ENCODE measurements at places on chromosomes 11 and 22. TPM values are rescaled to one million over a fixed set of nuclear protein-coding genes. Genes with fewer than 3 reads are reported as not detected.
A peak's percentile ranks its signal among the peaks of the same experiment; 100 is the strongest.

DNA sequence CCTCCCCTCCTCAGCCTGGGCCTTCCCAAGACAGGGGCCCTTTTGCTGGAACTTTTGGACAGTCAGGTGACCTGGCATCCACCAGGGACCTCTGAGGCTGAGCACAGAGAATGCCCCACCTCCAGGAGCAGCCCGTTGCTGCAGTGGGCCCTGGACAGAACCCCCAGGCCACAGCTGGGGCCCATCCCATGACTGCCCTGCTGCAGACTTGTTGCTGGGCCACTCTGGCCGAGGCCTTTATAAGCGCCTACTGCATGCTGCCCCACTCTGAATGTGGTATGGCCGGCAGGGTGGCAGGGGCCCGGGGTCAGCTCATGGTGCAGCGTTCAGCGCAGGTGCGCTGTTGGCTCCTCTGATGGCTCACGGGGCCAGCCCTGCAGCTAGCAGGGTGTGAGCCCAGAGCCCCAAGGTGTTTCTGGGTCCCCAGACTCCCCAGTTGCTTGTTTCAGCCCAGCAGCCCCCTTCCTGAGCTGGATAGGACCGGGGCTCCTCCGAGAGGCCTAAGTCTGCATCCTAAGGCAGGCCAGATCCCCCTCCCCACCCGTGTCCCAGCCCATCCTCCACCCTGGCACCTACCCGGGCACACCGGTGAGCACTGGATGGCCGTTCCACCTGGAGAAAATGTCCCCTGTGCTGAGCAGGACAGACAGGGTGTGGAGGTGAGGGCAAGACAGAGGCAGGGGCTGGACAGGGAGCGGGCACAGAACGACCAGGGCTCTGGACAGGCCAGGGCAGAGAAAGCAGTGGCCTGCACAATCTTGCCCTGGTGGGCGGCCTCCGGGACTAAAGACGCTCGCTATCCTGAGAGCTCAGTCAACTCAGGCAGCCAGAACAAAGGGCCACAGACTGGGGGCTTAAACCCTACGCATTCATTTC is 28.1 kb upstream of the TH start:
- H3K4me1 ChIP-seq: no peaks in the 10 kb centered on the region

SLC37A2 gene
- 1.0 TPM for total RNA-seq

DNA sequence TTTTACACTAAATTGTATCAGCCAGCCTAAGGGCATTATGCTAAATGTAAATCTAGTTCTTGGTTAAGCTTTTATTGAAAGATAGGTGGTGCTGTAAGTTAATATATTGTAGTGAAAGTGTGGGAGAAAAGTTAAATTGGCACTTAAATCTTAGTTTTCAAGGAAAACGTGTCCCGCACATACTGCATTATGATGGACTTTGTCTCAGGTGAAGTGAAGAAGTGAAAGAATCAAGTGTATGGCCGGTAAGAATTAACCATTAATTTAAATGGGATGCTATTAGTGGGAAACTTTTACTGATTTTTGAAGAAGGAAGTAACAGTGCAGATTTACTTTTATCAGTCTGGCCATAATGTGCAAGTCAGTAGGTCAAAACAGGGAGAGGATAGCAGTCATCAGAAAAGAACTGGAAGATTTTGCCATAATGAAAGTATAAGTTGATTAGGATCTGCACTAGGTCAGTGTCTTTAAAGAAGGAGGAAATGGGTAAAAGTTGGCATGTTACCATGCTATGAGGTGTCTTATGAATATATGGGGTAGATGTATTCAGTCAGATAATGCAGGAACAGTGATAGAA is 81.6 kb downstream of the PDHX start:
- H3K27ac ChIP-seq: no peak overlapping the region
- no peak overlapping the region for H3K4me3 ChIP-seq
- no peak for DNase-seq
- no peaks in the 10 kb centered on the region for H3K27me3 ChIP-seq
- H3K4me1 ChIP-seq: no peaks in the 10 kb centered on the region

GRCh38 chr11:1043563-1044096 is 7.1 kb upstream of the MUC6 start:
- H3K27ac ChIP-seq: no peak overlapping the region
- no peaks in the 10 kb centered on the region for H3K4me1 ChIP-seq
- no peak for DNase-seq
- H3K36me3 ChIP-seq: no peaks in the 10 kb centered on the region
- no peak overlapping the region for H3K4me3 ChIP-seq
- no peaks in the 10 kb centered on the region for H3K27me3 ChIP-seq

DNA sequence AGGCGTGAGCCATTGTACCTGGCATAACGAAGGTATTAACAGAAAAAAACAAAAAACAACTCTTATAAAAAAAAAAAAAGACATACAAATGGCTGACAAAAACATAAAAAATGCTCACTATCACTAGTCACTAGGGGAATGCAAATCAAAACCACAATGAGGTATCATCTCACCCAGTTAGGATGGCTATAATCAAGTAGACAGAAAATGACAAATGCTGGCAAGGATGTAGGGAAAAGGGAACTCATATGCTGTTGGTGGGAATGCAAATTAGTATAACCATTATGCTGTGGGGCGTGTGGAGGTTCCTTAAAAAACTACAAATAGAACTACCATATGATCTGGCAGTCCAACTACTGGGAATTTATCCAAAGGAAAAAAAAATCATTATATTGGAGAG is 17.0 kb downstream of the THY1 start:
- no peak overlapping the region for H3K4me3 ChIP-seq
- no peak for DNase-seq
- no peaks in the 10 kb centered on the region for H3K36me3 ChIP-seq
- no peaks in the 10 kb centered on the region for H3K4me1 ChIP-seq

DNA sequence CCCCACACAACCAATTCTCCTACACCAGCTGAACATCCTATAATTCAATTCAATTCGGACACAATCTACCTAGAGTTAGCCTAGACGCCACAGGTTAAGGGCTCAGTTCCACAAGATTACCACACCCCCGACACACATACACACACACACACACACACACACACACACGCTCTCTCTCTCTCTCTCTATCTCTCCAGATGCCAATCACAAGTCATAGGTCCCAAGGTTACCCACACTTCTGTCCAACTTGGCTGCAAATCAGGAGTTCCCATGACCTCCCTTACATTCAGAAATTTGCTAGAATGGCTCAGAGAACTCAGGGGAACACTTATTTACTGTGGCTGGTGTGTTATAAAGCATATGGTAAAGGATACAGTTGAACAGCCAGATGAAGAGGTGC is 204.0 kb downstream of the DBX1 start:
- no peak overlapping the region for H3K4me3 ChIP-seq
- H3K36me3 ChIP-seq: no peaks in the 10 kb centered on the region
- no peak for DNase-seq

GRCh38 chr11:71117311-71117710 is 135.1 kb downstream of the SHANK2 start:
- no peak overlapping the region for H3K27ac ChIP-seq
- H3K4me1 ChIP-seq: peaks cover 4% of the 10 kb centered on the region
- H3K36me3 ChIP-seq: peaks cover 4% of the 10 kb centered on the region
- H3K4me3 ChIP-seq: no peak overlapping the region
- H3K27me3 ChIP-seq: no peaks in the 10 kb centered on the region

DNA sequence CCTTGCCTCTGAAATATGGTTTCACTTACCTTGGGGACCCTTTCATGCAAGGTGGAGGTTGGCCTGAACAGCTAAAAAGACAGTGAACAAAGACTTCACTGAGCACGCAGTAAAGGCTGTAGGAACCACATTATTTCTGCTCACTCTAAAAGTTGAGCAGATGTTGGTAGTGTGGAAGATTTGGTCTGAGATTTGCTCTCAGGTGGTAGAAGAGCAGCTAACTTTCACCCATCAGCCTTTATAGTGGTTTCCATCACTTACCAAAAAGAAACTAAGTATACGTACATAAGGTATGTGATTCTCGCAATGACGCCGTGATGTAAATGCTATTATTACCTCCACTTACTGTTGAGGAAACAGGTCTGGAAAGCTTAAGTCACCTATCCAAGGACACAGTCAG is 47.3 kb downstream of the PRR5L start:
- DNase-seq: no peak
- H3K4me1 ChIP-seq: peaks cover 12% of the 10 kb centered on the region
- H3K27ac ChIP-seq: no peak overlapping the region
- no peaks in the 10 kb centered on the region for H3K27me3 ChIP-seq

DNA sequence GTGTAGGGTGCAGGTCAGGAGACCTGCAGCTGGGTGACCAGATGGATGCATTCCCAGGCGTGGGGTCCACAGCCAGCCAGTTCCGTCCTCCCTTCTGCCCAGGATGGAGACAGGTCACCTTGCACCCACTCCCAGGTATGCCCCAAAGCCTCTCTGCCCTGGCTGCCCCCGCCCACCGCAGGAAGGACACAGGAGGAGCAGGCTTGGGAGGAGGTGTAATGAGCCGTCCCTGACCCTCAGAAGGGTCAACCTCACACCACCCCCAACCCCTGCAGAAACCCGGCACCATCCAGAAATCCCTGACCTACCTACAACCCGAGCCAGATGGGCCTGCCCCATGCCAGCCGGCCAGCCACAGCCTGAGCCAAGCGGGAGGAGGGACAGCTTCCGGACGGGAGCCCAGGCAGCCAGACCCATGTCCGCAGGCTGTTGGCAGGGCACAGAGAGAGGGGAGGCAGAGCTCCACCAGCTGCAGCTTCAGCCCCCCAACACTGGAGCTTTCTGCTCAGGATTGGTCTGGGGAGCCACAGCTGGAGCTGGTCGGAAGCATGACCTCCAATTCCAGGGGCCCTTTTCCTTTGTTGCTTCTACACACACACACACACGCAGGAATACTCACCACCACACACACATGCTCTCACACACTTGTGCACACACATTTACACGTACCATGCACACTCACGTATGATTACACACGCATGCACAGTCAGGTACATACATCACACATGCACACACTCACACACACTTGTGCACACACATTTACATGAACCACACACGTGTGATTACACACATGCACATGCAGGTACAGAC is 5.3 kb downstream of the IFITM10 start:
- H3K4me1 ChIP-seq: no peaks in the 10 kb centered on the region
- DNase-seq: no peak
- no peak overlapping the region for H3K27ac ChIP-seq
- H3K36me3 ChIP-seq: no peaks in the 10 kb centered on the region

DNA sequence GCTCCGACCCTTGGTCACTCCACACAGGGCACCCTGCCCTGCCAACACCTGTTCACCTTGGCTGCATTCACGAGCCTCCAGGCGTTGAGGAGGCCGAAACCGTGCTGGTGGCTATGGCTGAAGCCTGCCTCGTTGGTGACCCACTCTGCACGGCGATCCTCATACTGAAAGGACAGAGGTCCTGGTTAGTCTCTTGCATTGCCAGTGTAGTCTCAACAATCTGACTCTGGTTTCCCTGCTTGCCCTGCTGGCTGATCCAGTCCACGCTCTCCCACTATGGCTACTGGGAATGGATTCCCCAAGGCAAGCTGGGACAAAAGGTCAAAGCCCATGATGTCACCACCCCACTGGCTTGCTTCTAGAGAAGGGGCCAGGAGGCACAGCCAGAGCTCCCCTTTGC is 12.9 kb downstream of the PCSK7 start:
- no peak for DNase-seq
- no peaks in the 10 kb centered on the region for H3K27me3 ChIP-seq
- peaks cover 77% of the 10 kb centered on the region for H3K36me3 ChIP-seq
- H3K27ac ChIP-seq: no peak overlapping the region
- no peak overlapping the region for H3K4me3 ChIP-seq

DNA sequence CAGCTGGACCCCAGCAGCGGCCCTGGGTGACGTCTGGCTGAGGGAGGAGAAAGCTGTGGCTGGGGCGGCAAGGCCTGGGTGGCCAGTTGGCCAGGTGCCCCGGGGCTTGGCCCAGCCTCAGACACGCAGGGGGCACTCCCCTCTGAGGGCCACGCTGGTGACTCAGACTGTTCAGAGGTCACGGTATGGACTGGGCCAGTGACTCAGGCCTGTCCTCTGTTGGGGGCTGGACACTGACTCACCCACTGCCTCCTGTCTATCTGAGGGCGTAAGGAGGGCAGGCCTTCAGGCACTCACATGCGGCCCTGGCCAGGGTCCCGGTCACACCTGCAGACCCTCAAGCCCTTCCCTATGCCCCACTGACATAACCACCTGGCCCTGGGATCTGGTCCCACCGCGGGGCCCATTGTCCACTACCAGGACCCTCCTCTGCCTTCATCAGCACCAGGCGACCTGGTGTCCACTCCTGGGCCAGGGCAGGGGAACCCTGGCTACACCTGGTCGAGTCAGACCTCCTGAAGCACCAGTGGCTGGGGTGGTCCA is 3.7 kb upstream of the MUC5AC start:
- H3K36me3 ChIP-seq: no peaks in the 10 kb centered on the region
- DNase-seq: peak; percentile 55
- H3K27me3 ChIP-seq: no peaks in the 10 kb centered on the region
- H3K4me3 ChIP-seq: no peak overlapping the region
- no peak overlapping the region for H3K27ac ChIP-seq

GRCh38 chr11:38842991-38843390 is 2245.0 kb upstream of the RAG2 start:
- no peak for DNase-seq
- no peaks in the 10 kb centered on the region for H3K4me1 ChIP-seq
- H3K27ac ChIP-seq: no peak overlapping the region
- H3K4me3 ChIP-seq: no peak overlapping the region

STIM1 gene
- total RNA-seq: 27.9 TPM

GRCh38 chr11:13907678-13908077 is 54.8 kb upstream of the SPON1 start:
- no peak overlapping the region for H3K4me3 ChIP-seq
- no peaks in the 10 kb centered on the region for H3K27me3 ChIP-seq
- H3K36me3 ChIP-seq: no peaks in the 10 kb centered on the region
- no peaks in the 10 kb centered on the region for H3K4me1 ChIP-seq
- no peak overlapping the region for H3K27ac ChIP-seq
- no peak for DNase-seq

GRCh38 chr11:126748793-126749192 is 251.8 kb downstream of the KIRREL3 start:
- H3K36me3 ChIP-seq: no peaks in the 10 kb centered on the region
- no peak for DNase-seq
- H3K27ac ChIP-seq: no peak overlapping the region
- H3K27me3 ChIP-seq: peaks cover 88% of the 10 kb centered on the region

GRCh38 chr11:32081129-32081641 is 9.7 kb upstream of the RCN1 start:
- H3K4me1 ChIP-seq: peaks cover 2% of the 10 kb centered on the region
- no peaks in the 10 kb centered on the region for H3K27me3 ChIP-seq
- H3K27ac ChIP-seq: no peak overlapping the region

DNA sequence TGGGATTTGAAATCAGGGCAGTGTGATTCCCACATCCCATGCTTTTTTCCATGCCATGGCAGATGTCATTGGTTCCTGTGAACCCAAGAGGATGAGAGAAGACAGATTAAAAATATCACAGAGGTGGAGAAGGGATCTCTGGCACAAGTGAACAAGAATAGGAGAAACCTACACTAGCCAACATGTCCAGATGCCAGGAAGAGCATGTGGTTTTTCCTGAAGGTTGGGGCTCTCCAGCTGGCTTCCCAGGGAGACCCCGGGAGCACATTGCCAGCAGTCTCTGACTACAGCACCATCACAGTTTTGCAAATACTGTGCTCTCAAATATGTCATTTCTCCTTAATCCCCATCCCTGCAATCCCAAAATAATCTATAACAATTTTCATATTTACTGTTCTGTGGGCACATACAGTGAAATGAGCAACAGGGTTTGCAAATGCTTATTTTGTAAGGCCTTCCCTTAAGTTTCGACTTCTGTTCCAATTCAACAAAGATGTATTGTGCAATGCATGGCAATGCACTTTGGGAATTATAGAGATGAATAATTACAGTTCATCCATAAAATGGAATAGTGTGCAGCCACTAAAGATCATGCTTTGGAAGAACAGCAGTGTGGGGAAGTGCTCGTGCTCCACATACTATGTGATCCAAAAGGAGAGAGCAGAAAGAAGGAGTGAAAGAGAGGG is 4.8 kb downstream of the ANKK1 start:
- no peaks in the 10 kb centered on the region for H3K36me3 ChIP-seq
- peaks cover 55% of the 10 kb centered on the region for H3K27me3 ChIP-seq
- H3K27ac ChIP-seq: no peak overlapping the region
- no peaks in the 10 kb centered on the region for H3K4me1 ChIP-seq
- no peak overlapping the region for H3K4me3 ChIP-seq

PATZ1 gene
- total RNA-seq: 49.2 TPM

SCN3B gene
- 0.54 TPM for total RNA-seq
